ENCODE measurements at places on chromosomes 13 and 19.

DNA sequence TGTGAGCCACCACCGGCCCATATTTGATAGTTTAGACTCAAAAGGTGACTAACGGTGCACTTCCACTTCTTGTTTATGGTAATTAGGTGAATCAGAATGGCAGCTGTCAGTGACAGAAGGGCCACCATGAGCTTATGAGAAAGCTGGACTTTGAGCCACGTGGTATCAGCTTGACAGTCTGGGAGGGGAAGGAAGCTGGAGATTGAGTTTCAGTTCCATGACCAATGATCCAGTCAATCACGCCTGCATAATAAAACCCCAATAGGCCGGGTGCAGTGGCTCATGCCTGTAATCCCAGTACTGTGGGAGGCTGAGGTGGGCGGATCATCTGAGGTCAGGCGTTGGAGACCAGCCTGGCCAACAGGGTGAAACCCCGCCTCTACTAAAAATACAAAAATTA lies 8.2 kb downstream of the EID2B start:
- no peak for DNase-seq

DNA sequence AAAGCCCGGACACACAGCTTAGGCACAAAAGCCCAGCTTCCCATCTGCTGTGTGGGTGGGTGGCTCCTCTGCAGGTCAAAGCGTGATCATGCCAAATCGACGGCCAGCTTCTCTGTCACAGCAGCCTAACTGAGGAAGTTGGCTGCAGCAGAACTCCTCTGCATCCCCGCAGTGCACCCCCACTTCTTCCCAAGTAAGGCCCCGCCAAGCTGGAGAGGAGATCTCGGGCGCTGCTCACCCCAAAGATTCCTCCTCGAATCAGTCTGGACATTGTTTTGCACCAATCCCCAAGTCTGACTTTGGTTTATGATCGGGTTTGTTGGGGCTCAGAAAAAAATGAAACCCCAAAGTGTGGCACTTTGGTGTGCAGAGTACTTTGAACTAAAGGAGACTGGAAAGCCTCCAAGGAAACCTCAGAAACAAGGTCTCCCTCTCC lies 19.7 kb upstream of the CPB2 start:
- DNase-seq, result no peak

DNA sequence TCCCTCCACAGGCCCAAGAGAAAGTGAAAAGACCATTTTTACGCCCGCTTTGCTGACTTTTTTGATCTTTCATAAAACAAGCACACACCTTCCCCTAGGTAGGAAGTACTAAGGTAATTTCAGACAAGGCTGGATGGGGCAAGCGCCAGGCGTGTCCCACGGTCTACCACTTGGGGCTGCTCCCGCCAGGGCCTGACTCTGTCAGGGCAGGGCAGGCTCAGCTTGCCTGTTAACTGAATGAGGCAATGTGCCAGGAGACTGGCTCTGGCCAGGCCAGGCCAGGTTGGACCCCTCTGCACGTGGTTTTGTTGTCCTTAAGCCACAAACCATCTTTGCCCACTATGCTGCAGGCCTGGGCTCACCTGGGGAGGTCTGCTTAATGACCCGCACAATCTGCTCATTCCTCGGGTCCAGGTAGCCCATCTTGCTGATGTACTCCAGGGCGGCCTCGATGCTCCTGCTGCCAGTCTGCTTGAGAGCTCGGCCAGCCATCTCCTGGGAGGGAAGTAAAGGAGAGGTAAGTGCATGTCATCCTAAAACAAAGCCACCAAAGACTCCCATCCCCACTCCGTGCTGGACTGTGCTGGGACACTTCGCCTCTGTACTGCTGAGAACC lies 70.4 kb downstream of the LATS2 start:
- DNase-seq, result no peak

DNA sequence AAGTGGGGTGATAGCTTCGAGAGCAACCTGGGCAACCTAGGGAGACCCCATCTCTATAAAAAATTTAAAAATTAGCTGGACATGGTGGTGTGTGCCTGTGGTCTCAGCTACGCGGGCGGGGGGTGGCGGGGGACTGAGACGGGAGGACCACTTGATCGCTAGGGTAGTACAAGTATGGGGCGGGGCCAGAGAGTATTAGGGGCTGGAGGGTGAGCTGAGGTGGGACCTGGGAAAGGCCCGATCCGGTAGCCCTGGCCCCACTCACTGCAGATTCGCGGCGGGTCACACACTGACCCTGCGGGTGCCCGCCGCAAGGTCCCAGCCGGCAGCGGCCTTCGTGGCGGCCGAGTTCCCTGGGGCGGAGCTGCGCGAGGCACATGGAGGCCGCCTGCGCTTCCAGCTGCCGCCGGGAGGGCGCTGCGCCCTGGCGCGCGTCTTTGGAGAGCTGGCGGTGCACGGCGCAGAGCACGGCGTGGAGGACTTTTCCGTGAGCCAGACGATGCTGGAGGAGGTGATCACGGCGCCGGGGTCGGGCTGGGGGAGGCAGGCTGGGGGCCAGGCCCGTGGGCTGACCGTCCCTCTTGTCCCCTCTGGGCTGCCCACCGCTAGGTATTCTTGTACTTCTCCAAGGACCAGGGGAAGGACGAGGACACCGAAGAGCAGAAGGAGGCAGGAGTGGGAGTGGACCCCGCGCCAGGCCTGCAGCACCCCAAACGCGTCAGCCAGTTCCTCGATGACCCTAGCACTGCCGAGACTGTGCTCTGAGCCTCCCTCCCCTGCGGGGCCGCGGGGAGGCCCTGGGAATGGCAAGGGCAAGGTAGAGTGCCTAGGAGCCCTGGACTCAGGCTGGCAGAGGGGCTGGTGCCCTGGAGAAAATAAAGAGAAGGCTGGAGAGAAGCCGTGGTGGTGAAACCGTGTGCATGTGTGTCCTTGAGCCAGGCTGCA lies 2.0 kb upstream of the ARHGAP45 start:
- peak; percentile 40 for DNase-seq

DNA sequence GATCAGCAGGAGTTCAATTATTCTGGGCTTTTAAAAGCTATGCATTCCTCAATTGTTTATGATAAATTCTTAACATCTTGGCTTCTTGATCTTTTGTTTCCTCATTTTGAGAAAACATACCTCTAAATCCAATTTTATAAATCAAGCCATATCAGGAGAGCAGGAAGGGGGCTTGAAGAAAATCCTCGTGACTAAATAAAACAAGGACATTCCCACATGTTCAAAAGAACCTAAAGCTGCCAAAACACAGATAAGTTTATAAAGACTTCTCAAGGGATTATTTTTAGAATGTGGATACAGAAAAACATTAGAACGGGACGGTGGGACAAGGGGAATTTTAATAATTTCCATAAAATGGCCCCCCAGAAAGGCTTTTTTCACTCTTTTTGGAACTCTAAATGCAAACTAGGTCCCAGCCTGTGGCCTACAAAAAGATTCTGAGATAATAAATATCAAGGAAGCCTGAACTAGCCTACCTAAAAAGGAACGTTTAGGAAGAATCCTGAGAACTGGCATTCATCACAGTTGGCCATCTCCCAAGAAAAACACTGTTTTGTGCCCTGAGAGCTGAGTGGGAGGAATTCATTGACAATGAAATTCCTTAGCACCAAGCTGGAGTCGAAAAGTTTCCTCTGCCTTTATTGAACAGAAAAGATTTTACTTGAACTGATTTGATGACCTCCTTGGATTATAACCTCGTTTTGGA lies 30.1 kb downstream of the ZAR1L start:
- no peak for DNase-seq

GRCh38 chr13:25447396-25447795 lies 75.6 kb downstream of the ATP8A2 start:
- DNase-seq, result no peak
